ENCODE measurements at places on chromosomes 12 and 14. TPM values are rescaled to one million over a fixed set of nuclear protein-coding genes. Genes with fewer than 3 reads are reported as not detected.

DNA sequence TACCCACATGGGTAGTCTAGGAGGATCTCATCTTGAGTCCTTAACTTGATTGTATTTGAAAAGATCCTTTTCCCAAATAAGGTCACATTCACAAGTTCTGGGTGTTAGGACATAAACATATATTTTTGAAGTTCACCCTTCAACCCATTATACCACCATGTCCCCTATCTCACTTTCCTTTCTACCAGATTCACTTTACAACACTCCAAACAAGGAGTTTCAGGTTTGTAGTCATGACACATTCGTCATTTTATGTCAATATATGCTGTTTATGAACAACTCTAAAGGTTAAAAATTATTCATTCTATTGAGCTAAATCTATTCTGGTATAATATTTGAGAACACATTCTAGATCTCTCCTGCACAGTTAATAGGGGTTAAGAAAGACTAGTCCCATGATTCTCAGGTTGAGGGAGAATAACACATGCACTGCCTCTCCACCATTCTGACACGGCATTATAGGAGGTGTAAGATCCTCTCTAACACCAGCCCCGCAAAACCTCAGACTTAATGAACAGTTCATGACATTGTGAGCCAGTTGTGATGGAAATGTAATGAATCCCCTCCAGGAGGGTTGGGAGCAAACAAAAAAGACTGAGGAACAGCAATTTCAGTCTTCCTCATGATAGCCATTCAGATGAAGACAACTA, 72.0 kb upstream of the PSMA6 start:
- no peak for DNase-seq

- no peak for DNase-seq
These were observed 92.9 kb upstream of the FOXN3 start for GRCh38 chr14:89509891-89510290.

DNA sequence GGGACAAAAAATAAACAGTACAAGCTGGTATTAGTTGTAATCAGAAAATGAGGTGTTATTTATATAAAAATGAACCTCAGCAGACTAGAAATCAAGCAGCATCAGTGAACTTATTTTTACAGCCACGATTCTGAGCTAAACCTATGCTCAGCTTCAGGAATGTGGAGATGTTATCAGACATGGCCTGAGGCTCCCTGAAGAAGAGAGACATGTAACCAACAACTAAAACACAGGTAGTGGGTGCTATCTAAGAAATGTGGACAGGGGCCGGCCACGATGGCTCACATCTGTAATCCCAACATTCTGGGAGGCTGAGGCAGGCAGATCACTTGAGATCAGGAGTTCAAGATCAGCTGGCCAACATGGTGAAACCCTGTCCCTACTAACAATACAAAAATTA, 534.3 kb downstream of the VRK1 start:
- no peak for DNase-seq

DNA sequence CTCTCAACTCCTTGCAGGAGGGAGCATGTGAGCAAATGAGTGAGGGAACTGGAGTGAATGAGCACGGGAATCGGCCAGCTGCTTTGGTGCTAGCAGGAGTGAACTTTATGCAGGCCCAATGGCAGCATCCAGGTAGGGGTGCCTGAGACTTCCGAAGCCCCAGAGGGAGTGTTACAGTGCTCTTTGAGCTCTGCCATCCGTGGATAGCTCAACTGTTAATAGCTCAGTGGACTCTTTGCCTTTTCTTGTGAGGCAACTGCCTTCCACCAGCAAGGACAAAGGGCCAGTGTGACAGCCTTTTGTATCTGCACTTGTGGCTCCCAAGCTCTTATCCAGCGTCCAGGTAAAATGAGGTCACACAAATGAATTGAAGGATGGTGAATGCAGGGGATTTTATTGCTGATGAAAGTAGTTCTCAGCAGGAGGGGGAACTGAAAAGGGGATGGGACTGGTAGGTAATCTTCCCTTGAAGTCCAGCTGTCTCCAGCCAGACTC, 12.9 kb downstream of the CREBL2 start:
- DNase-seq: no peak

Gene KCNMB4
- 1.8 TPM for total RNA-seq

Gene KRT82
- not detected for total RNA-seq

- DNase-seq: no peak
These were observed 17.0 kb upstream of the IL22 start for GRCh38 chr12:68270358-68270757.

Gene SDS
- total RNA-seq: 0.18 TPM

- no peak for DNase-seq
These were observed 77.8 kb downstream of the PPP2R5E start for GRCh38 chr14:63465347-63465746.

DNA sequence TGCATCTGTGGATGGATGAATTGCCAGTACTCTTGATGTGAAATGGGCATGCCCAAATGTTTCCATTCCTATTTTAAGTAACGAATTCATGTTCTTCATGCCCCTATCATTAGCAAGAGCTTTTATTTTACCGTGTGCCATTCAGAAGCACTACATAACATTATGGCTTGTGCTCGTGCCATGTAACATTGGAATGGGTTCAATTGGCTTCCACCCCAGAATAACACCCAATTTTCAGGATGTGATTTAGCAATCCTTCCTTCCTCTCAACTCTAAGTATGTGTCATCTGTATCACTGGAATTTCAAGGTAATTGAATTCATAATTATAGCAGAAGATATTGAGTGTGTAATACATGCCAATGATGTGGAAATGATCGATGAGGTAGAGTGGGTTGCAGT, 145.8 kb upstream of the TMPO start:
- no peak for DNase-seq

DNA sequence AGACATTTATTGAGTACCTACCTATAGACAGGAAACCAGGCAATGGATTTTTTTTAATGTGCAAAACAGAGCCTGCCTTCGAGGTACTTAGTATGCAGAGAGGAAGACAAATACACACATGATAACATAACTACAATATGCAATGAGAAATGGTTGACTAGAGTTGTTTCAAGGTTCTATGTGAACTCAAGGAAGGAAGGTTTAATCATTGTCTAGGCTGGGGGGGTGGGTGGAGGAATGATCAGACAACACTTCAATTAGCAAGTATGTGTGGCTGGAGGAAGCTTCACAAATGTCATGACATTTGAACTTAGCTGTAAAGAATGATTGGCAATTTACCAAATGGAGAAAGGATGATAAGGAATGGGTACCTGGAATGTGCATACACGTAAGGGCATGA, 985.3 kb downstream of the FLRT2 start:
- no peak for DNase-seq

GRCh38 chr14:22986508-22987054, 4.2 kb upstream of the AJUBA start:
- peak; percentile 74 for DNase-seq

Gene IL23A
- total RNA-seq: 19.9 TPM

DNA sequence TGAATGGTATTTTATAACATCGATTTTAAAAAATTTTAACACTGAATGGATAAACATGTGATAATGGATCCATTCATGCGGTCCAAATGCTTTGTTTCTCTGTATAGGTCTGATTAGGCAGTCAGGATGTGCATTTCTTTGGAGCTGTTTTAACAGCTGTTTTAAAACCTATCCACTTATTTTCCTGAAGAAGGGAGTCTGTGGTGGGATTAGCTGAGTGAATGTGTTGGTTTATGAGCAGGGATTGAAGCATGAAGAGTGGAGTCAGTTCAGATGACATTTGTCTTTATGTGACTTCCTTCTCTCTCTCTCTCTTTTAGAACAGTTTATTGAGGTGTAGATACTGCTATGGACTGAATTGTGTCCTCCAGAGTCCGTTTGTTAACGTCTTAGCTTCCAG, 37.7 kb downstream of the GLT8D2 start:
- no peak for DNase-seq

Data from T-cell (primary cell).